Effector memory CD4-positive, alpha-beta T cell (primary cell): ENCODE measurements at places on chromosomes 4 and X.

DNA sequence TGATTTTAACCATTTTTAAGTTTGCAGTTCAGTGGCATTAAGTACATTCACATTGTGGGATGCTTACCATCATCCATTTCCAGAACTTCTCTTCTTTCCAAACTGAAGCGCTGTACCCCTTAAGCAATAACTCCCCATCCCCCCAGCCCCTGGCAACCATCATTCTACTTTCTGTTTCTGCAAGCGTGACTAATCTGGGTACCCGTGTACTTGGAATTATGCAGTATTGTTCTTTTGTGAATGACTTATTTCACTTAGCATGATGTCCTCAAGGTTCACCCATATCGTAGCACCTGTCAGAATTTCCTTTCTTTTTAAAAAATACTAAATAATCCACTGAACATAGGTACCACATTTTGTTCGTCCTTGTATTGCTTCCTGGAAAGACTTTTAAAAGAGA, 32.9 kb downstream of the USP9X start:
- DNase-seq = no peak

GRCh38 chr4:94406668-94407437, 44.9 kb upstream of the PDLIM5 start:
- peak; percentile 9 for DNase-seq

DNA sequence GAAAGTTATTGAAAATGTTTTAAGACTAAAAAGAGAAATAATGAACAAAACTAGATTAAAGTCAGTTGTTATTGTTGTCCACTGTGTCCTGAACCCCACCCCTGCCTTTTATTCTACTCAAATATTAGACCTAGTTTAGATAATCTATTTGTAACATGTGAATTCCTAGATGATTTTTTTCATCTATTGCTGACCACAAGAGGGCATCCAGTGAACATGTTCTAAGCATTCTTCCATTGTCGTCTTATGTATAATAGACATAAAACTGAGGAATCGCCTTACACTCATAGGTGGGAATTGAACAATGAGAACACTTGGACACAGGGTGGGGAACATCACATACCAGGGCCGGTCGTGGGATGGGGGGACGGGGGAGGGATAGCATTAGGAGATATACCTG, 36.4 kb upstream of the HPRT1 start:
- DNase-seq = no peak

DNA sequence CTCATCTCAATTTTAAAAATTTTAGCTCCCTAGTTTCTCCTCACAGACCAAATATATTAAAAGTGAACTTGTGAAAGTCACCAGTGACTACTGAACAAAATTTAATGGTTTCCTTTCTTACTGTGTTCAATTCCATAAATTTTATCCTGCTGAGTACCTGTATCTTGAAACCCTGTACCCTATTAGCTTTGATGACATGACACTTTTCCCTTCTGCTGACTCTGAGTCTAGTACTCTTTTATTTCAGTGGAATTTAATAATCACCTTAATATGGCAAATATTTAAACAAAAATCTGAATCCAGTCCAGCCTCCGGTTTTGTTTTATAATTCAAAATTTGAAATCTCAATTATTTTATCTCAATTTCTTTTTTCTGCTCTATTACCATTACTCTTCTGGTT, 203.1 kb upstream of the NUDT6 start:
- DNase-seq = no peak

DNA sequence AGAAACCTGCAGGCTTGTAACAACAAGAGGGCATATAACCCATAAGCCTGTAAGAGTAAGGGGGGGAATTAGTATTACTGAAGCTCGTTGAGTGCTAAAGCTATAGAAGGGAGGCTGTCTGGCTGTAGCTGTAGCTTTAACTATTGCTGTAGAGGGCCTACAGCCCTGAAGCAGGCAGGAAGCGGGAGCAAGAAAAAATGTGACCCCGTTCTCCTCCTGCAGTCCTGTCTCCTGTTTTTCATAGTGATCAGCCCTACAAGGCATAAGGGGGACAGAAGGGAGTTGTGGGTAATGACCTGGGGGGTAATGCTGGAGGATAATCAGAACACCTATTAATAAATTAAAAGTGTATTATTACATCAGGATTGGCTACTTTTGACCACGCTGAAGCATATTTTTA, 206.9 kb upstream of the MAB21L2 start:
- DNase-seq = no peak

DNA sequence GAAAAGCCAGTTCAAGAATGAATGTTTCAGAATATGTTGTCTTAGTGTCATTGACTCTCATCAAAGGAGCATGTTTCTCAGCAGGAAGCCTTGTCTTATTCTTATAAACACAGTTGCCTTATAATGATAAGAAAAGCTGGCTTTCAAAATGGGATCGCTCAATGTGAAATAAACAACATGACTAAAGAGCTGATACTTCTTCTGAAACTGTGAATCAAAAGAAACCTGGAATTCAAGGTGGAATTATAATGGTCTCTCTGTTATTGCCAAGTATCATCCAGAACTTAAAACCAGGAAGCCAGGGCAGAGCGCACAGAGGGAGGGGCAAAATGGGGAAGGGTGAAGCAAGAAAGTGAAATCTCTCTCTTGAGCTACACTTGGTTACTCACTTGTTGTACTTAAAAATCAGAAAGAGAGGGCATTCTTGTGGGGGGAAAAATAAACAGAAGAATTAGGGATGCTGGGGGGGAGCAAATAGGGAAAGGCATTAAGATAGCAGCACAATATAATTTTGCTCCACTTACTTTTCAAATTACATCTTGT, 270.0 kb downstream of the MAPK10 start:
- no peak for DNase-seq

GRCh38 chr4:180923486-180923885, 1319.7 kb upstream of the TENM3 start:
- no peak for DNase-seq

DNA sequence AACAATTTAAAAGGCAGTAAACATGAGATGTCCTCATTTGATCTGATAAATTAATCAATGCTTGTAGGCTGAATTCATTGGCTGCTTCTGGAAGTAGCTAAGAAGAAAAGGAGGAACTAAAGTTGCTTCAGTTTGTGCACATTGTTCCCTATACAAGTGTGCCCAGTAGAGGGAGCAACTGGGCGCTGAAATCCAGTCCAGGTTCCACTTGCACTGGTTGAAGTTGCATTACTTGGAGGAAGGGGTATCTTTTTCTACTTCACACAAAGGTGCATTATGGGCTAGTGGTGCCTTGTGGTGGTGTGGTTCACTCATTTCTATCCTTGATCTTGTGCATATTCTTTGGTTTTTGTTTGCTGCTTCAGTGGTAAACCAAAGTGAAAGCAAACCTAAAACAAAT, 67.9 kb upstream of the SOX3 start:
- no peak for DNase-seq
